HCT116 (cell line): ENCODE measurements at places on chromosomes 12 and 14. TPM values are rescaled to one million over a fixed set of nuclear protein-coding genes. Genes with fewer than 3 reads are reported as not detected.

- peak; percentile 85 for DNase-seq
These were observed 108.3 kb downstream of the CRADD start for GRCh38 chr12:93785249-93786010.

DNA sequence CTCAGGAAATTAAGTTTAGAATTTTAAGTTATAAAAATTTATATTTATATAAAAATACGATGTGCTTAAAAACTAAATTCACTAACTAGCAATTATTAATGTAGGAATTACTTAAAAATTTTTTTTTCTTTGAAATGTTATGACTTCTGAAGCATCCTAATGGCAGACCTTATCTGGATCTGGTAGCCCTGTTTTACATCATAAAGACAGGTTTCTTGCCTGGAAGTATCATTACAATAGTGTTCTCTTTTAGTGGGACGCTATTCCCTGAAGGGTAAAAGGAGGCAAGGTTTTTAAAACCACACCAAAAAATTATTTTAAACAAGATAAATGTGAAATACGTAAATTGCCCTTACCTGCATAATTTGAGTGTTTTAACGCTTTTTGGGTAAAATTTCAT, 2.1 kb downstream of the WDR20 start:
- DNase-seq = no peak

GRCh38 chr12:100142851-100143559, at the start of gene BLTP3B:
Gene BLTP3B (minus strand): TSS chr12:100142874. CDS start chr12:100142635, 239 bp downstream.
- DNase-seq = peak; percentile 54

GRCh38 chr12:55833056-55833455, 3.7 kb upstream of the DNAJC14 start:
- no peak for DNase-seq

GRCh38 chr12:54228471-54228870, 39.7 kb upstream of the SMUG1 start:
- no peak for DNase-seq

Gene DNAAF2
- total RNA-seq = 13.7 TPM

Gene PDE3A
- total RNA-seq = 0.12 TPM
